AG04450 (cell line): ENCODE measurements at places on chromosomes 6 and 20.

- DNase-seq, result no peak
Measured at GRCh38 chr6:110331816-110332215, 26.3 kb downstream of the METTL24 start.

DNA sequence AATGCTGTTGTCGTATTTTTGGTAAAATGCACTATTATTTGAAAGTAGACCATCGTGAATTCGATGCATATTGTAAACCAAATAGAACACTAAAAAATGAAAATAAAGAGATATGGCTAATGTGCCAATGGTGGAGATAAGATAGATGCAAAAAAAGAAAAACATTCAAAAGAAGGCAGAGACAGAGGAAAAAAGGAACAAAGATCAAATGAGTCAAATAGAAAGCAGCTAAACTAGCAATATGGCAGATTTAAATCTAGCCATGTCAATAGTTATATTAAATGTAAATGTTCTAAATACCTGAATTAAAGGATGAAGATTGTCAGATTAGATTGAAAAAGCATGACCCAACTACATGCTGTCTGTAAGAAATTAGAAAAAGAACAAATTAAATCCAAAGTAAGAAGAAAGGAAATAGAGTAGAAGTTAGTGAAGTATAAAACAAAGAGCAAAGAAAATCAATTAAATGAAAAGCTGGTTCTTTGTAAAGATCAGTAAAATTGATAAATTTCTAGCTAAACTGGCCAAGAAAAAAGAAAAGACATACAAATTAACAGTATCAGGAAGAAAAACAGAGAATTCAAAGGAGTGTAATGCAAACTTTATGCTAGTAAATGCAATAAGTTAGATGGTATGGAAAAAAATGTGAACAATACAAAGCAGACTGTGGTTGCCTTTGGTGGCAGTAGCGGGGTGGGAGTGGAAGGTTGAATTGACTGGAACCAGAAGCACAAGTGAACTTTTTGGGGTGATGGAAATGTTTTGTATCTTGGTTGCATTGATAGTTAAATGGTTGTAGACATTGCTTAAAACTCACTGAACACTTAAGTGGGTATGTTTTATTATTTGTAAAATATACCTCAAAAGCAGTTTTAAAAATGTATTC, 44.8 kb downstream of the PTPN1 start:
- no peak for DNase-seq

DNA sequence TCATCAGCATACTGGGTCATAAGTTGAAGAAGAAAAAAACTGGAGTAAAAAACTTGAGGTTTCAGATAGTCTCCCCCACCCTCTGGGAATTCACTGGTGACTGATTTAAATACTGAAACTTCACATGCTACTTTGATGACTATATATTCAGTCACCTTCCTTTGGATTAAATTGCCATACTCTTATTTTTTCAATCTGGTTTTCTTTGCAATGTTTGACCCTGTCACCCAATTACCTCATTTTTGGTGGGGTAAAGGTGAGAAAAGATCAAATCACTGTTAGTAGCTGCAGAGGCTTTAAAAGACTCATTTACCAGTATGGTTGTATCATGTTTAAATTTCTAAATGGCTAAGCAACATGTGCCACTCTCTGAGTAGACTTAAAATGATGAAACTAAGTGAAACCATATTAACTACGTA, 862.7 kb upstream of the FLRT3 start:
- DNase-seq, result no peak

DNA sequence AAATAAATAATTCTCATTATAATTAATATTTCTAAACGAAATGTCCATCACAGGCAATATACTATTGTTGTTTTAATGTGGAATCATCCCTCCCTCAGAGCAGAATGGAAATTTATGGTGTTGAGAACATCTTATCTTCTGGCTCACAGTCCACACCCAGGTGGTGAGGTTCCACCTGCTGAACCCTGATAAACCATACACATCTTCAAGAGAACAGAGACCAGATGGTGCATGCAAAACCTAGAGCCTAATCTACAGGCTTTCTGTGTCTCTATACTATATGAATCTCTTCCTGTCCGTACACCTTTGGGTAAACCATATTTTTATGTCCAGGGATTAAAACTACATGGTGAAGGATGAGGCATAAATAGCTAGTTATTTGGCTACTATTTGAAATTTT, 52.3 kb upstream of the UFL1 start:
- no peak for DNase-seq

GRCh38 chr6:28995093-28995650, 9.9 kb downstream of the ZNF311 start:
- no peak for DNase-seq

- peak; percentile 36 for DNase-seq
Measured at GRCh38 chr6:138618168-138618567, 118.9 kb upstream of the NHSL1 start.

GRCh38 chr20:9838378-9839295, at the start of gene PAK5:
Gene PAK5, minus strand, starts transcription at chr20:9839076. Its CDS starts 194,748 bp downstream, at chr20:9644328.
- no peak for DNase-seq

DNA sequence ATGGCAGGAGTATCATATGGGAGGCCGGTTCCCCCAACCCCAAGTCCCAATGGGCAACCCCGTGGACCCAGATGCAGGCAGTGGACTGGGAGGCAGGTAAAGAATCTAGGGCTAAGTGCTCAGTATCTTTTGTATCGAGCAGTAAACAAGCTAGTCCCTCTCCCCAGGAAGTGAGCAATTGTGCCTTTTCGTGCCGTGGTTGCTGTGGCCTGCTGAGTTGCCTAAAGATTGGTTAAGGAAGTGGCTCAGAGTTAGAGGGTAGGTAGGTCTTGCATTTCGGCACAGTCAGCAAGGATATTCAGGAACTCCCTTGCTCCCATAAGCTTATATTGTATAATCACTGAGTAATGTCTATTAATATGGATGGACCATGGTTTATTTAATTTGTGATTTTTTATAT, 1.3 kb upstream of the DNAH8 start:
- DNase-seq, result no peak

- DNase-seq, result no peak
Measured at GRCh38 chr6:109083657-109084056, 11.0 kb downstream of the SESN1 start.

- DNase-seq, result no peak
Measured at GRCh38 chr6:151434369-151434768, 17.6 kb downstream of the RMND1 start.

DNA sequence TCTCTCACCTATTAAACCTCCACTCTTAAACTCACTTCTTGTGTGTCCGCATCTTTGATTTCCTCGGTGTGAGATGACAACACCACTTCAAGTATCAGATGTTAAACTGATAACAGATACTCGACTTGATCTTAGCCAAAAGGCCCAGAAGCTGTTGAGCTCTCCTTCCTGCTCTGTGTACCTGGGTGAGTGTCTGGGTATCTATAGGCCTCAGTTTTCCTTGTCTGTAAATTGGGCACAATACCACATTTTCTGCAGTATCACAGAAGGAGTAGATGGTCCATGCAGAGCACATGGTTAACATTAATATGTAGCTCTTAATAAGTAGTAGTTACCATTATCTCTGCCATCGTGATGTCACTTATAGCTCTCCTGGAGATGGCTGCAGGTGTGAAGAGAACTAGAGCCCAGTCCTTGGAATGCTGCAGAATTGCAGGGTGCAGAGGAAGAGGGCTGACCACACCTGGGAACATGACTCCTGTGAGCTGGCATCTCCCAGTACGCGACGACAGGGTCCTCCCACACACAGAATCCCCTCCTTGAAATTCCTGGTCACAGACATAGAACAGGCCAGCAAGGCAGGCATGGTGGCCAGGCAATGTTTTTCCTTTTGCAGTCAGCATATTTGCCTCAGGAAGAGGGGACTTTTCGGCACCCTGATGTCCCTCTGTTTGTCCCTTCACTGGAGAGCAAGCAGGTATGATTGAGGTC, 110.3 kb upstream of the SNX9 start:
- no peak for DNase-seq

- no peak for DNase-seq
Measured at GRCh38 chr20:46260936-46261454, 47.3 kb downstream of the CDH22 start.

DNA sequence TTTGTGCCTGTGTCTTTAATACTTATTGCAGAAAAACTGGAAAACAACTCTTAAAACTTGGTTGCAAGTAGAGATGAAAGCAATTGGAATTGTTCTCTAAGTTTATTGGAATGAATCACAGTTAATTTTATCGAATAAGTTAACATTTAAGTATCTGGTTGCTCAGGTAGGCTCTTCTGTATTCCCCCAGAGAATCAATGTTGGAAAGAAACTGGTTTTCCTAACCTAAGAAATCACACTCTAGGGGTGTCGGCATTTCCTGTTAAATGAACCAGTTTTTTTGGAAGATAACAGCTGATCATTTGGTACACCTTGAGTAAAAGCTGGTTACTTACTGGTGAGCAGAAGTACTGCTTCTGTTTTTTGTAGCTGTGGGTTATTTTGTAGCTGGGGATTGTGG, 5.2 kb downstream of the TFAP2C start:
- no peak for DNase-seq

DNA sequence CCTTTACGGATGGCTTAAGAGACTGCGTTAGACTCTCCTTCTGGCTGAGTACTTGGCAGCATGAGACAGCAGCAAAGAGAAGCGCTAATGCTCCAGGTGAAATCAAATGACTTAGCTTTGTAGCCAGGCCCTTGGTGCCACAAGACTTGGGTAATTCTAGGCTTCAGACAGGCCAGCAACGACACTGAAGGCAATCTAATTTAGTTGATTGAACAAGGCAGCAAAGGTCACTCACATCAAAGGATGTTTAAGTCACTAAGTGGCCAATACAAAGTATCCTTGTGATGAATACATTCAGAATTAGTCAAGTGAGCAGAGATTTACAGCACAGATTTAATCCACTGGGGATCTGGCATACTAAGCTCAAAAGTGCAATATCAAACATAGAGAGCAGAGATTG, 113.2 kb downstream of the FAM83B start:
- DNase-seq, result no peak

- DNase-seq, result peak; percentile 69
Measured at GRCh38 chr6:159203304-159204005, 34.3 kb downstream of the FNDC1 start.

GRCh38 chr20:10648651-10649050, 25.1 kb downstream of the JAG1 start:
- DNase-seq, result peak; percentile 56

DNA sequence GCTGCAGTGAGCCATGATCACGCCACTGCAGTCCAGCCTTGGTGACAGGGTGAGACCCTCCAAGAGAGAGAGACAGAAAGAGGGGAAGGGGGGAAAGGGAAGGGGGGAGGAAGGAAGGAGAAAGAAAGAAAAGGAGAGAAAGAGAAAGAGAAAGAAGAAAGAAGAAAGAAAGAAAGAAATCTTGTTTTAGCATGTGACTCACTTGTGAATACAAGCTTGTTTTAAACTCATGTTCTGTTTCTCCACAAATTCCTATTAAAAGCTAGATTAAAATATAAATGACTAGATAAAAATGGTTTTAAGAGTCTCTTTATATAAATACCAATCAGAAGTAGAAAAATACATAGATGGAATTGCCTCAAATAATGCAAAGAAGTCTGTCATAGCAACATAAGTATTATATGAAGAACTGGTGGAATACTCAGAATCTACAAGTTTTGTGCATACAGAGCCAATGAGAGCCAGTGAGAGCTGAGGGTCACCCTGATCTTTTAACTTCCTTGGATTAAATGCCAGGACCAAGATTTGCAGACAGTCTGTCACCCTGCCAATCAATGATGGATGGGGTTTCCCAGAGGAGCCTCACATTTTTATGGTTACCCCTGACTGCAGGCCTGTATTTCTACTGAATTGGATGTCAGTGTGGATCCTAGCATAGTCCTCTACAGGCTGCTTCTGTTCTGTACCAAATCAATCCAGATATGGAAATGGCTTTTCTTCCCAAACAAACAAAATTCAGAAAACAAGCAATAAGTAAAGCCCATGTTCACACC, 50.8 kb upstream of the LY86 start:
- DNase-seq, result no peak

- DNase-seq, result no peak
Measured at GRCh38 chr20:34085544-34086040, 26.5 kb downstream of the EIF2S2 start.

DNA sequence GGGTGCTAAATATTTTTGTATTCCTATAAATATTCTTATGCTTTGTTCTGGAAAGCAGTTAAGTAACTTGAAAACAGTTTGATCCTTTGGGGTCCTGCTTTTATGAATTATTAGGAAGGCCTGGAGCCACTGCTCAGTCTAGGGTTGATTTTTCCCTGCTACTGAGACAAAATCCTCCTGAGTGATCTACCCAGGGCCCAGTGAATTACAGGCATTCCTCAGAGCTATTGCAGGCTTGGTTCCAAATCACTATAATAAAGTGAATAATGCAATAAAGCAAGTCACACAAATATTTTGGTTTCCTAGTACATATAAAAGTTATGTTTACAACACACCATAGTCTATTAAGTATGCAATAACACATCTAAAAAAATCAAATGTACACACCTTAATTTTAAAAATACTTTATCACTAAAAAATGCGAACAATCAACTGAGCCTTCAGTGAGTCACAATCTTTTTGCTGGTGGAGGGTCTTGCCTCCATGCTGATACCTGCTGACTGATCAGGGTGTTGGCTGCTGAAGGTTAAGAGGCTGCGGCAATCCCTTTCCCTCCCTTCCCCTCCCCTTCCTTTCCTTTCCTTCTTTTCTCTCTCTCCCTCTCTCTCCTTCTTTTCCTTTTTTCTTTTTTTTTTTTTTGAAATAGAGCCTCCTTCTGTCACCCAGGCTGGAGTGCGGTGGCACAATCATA, 43.0 kb downstream of the DNAAF9 start:
- DNase-seq, result no peak

- DNase-seq, result no peak
Measured at GRCh38 chr20:53662595-53662994, 69.0 kb upstream of the ZNF217 start.

DNA sequence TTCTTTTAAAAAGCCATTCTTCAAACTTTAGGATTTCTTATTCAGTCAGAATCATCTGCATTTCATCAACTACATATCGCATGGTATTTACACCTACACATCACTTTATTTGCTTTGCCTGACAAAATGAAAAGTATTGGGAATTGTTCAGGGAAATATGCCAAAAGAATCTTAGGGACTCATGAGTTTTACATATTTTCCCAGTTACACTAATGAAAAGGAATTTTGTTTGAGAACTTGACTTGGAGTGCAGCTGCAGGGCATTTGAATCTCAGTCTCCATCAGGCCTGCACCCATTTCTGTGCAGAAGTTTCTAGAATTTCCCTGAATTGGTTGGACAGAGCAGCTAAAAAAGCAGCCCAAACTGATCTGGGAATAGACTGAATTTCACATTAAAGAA, 65.3 kb downstream of the MTHFD1L start:
- DNase-seq, result peak; percentile 70

DNA sequence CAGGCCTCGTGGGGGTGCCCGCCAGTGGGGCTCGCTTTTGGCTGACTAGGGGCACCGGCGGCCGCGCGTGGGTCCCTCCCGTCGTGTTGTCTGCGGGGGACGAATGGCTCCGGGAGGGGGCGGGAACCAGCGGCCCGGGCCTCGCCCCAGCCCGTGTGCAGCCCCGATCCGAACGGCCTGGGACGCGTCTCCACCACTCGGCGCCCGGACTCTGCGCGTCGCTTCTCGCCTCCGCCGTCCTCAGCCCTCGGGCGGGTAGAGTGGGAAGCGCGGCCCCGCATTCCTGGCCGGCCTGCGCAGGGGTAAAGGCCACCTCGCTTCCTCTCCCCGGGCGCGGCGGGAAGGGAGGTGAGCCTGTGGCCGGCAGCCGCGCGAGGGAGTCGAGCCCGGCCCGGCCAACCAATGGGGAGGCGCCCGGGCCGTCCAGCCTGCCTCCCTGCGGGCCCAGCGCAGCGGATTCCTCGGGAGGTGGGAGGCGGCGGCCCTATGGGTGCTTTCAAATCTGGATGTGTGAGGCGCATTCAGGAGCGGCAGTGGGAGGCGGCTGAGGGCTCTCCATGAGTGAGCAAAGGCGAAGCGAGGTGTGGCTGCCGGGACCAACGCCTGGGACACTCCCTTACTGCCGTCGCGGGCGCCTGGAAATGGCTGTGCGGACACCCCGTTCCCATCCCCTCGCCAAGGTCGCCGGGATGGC, 1.1 kb upstream of the ZBTB46 start:
- DNase-seq, result no peak
